Epithelial cell of proximal tubule (primary cell): ENCODE measurements at places on chromosomes 7 and 10. TPM values are rescaled to one million over a fixed set of nuclear protein-coding genes. Genes with fewer than 3 reads are reported as not detected.

The MYOZ1 gene
- total RNA-seq = 1.1 TPM in 1 of 2 replicates, not detected in the other

The ANKRD26 gene
- 3.5 and 4.7 TPM in 2 replicates for total RNA-seq

The CXCL12 gene
- total RNA-seq = 0.46 and 0.94 TPM in 2 replicates

The ACTR3C gene
- 5.5 and 22.1 TPM in 2 replicates for total RNA-seq

The NUPR2 gene
- 0.65 and 3.1 TPM in 2 replicates for total RNA-seq

The MYO3A gene
- total RNA-seq = 2.4 and 5.0 TPM in 2 replicates

The SPDYE16 gene
- not detected in 2 replicates for total RNA-seq

DNA sequence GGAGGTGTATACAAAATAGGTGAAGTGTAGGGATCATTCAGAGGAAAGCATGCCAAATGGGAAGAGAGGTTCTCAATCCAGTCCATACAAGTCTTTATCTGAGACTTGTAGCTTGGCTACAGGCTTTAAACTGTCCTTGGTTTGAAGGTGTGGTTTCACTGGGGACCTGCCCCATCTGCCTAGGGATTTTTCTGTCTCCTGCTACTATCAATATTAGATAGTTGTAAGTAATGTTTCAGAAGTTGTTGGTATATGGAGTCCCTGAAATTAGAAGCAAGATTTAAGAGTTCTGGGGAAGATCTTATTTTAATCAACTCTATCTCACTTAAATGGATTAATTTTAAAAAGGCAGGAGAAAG, 100.9 kb downstream of the ANKRD7 start:
- no peak for DNase-seq

DNA sequence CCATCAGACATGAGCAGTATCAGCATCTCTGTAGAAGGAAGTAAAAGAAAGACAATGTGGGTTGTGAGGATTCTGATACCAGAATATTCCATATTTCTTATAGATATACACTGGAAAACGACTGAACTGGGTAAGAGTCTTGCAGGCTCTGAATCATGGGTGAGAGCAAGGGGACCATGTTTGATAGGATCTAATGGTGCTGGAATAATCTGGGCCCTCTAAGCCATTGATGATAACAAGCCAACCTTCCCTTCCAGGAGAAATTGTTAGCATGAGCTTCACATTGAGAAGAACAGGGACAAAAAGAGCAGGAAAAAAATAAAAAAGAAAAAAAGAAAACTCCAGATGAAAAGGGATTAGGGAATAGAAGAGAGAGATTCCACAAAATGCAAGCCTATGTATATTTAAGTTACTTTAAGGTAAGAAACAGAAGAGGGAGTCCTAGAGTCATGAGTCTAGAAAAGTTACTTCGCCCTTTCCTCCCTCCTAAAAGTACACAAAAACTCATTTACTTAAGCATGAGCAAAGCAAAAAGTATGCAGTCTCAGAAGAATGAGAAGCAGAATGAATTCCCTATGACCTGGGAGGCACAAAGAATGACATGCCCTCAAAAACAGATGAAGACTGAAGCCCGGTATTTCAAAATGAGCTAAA, 181.9 kb downstream of the TMEM26 start:
- DNase-seq = peak; percentile 41

- no peak for DNase-seq
Measured at GRCh38 chr7:142598297-142598696, 151.0 kb upstream of the PRSS1 start.

DNA sequence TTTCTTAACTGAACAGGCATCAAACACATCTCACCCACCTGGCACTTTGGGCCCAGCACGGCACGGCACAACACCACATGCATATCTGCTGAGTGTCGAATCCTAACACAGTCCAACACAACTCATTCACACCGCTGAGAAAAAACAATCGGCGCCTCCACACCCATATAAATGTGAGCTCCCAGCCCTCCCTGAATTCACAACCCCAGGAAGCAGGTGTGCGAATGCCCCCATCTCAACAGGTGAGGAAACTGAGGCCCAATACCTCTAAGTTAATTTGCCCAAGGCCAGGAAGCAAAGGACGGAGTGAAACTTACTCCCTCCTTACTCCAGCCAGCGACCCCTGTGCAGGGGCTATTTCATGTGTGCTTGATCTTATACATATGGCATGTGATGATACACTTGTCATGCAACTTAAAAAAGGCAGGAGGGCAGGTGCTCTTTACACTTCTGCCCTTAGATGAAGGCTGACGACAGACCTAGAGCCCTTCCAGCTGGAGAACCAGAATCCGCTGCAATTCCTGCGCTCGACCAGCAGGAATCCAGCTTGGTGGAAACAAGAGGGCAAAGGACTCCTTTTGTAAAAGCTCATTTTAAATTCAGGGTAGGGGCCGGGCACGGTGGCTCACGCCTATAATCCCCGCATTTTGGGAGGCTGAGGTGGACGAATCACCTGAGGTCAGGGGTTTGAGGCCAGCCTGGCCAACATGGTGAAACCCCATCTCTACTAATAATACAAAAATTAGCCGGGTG, 116.0 kb downstream of the LARP4B start:
- DNase-seq = no peak

GRCh38 chr10:22959950-22960349, 32.1 kb downstream of the ARMC3 start:
- DNase-seq = no peak

DNA sequence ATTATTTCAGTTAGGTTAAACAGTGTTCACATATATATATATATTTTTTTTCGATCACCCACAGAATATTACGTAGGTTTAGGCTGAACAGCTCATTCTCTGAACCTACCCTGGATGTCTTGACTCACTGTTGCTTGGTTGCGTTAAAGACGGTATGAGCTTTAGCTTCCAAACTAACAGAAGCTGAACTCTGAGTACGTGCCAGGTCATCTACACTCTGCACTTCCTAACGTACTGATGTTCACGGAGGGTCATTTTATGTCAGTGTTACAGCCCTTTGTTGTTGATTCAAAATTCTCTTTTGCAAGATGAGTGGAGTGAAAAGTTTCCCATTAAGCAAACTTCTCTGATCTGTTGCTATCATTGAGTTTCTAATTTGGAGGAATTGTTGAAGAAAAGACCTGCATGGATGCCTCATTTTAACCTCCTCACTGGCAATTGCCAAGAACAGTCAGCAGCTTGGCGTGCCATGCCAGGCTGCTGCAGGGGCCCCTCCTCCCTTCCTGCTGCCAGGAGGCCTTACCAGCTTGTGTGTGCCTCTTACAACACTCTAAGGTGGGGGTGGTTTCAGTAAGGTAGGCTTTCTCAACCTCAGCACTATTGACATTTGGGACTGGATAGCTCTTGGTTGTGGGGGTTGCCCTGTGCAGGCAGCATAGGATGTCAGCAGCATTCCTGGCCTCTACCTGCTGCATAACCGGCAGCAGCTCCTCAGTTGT, 44.3 kb downstream of the INSYN2A start:
- no peak for DNase-seq

DNA sequence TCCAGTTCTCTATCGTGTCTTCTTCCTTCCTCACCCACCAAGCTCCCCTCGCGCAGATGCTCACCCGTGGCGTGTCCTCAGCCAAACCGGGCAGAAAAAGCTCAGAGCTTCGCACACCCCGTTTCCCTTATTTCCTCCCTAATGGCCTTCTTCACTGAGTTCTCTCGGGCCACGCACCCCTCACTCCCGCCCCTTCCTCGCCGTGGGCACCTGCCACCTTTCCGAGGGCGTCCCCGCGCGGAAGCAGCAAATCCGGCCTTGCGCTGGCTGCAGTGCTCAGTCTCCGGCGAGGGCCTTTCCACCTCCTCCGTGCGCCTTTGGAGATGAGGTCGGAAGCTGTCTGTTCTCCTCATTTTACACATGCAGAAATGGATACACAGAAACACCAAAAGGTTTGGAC, 12.4 kb upstream of the CALML3 start:
- no peak for DNase-seq

DNA sequence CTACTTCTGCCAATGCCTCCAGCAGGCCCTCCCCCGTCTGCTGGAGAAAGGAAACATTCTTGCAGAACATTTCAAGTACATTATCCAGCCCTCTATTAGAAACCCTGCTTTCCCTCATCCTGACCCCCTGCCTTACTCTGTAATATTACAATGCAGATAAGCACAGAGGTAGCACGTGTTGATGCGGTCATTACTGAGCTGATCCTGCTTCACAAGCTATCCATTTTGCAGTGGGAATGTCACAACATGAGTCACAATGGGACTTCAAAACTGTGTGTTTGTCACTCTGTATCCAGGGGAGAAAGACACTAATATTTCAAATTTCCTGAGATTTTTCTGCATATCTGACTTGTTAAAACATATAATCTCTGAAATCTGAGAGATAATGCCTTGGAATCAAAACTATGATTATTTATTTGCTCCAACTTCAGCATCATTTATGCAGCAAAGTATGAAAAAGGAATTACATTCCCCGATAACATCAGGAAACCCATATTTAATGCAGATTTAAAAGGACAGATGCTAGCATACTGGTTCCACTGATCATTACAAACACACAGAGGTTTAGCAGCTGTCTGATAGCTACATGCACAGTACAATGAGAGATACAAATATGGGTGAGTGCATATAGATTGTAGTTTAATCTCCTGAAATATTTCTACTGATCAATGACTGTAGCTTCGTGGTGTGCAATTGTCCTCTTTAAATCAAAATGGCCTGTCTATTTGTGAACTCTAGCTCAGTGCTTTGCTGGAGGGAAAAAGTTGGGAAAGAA, 239.7 kb downstream of the SORCS3 start:
- DNase-seq = no peak

DNA sequence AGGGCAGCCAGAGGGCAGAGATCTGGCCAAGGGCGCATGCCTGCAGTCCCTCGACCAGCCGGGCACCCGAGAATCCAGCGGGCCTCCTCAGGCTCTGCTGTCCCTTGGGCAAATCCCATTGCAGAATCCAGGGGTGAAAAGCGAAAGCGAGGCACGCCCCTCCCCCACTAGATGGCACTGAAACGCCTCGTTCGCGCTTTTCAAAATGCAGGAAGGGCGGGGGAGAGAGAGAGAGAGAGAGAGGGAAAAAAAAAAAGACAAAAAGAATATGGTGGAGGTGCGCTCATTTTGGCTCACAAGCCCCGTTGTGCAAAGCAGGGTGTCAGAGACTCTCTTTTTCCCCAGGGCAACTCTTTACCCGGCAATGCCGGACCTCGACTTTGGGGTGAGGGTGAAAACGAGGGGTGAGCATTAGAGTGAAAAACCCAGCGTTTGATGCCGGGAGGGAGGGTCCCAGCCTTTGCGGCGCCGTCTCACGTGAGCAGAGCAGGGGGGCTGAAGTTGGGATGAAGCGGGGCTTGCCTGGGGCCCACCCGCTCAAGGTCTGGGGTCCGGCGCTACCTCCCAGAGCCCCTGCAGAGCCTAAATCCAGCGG, 2.5 kb upstream of the TMEM178B start:
- no peak for DNase-seq

DNA sequence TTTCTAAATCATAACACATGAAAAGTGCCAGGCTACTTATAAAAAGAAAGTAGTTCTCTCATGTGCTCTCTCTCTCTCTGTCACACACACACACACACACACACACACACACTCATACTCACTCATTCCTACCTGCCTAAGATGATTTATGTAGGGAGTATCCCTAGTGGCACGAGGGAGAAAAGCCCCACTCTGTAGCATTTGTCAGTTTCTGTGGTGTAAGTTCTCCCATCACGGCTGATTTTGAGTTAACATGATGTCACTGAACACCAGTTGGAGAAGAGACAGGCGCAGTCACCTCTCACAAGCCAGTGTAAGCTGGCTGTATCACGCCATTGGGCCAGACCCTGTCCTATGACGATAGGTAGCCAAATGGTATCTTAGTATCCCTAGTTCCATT, 395.4 kb downstream of the SFMBT2 start:
- DNase-seq = no peak

DNA sequence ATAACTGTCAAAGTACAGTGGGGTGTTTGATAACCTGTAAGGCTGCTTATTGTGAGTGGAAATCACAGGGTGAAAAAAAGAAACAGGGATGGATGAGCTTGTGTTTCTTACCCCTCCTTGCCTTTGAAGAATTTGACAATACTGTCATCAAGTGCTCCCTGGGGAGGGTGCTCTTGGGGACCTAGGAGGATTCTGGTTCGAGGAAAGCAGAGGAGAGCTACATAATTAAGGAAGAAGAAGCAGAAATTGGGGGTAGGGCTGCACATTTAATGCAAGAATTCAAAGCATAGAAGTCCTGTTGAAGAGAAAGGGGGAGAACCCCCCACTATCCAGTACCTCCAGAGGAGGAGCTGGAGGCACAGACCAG, 208.1 kb upstream of the PHYHIPL start:
- DNase-seq = no peak

- no peak for DNase-seq
Measured at GRCh38 chr10:22849077-22849805, 78.6 kb upstream of the ARMC3 start.

DNA sequence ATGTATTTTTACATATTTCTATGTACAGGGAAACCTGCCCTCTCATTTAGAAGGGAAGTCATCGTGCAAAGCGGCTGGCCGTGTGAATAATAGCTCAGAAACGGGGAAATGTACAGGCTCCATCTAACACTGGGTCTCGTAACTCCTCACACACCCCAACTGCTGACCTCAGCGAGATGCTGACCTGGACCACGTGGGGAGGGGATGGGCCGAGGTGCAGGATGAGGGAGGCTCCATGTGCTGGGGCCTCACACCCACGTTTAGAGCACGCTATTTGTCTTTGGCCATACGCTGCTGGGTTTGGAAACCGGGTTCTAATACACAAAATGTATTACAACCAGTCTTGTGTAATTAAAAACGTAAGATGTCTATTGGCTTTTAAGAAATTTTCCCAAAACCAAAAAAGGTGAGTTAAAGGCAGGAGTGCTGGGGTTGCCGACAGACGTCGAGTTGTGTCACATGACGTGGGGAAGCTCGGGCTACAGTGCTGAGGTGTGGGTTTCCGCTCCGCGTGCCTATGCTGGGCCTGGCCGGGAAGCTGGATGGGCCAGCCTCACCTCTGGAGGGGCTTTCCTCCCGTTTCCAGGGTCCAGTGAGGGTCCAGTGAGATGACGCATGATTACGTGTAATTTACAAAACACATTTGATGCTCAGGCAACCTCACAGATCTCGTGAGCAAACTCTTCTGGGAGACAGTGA, 215.6 kb downstream of the DNAJB6 start:
- no peak for DNase-seq

DNA sequence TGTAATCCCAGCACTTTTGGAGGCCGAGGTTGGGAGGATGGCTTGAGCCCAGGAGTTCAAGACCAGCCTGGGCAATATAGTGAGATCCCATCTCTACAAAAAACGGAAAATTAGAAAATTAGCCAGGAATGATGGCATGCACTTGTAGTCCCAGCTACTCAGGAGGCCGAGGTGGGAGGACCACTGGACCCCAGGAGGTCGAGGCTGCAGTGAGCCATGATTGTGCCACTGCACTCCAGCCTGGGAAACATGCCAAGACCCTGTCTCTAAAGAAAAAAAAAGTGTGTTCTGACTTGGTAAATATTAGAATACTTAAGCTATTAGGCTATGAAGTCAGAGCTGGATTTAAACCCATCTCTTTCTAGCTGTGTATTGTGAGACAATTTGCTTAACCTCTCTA, 81.0 kb upstream of the KAT6B start:
- DNase-seq = no peak

GRCh38 chr10:77837248-77837924, 89.2 kb downstream of the DLG5 start:
- DNase-seq = no peak

GRCh38 chr7:99086532-99086931, 57.4 kb downstream of the SMURF1 start:
- no peak for DNase-seq

GRCh38 chr10:12541446-12542067, 192.2 kb downstream of the CAMK1D start:
- no peak for DNase-seq
